ENCODE measurements at places on chromosomes 11 and 22. TPM values are rescaled to one million over a fixed set of nuclear protein-coding genes. Genes with fewer than 3 reads are reported as not detected.

The SCGB1C1 gene
- not detected for total RNA-seq

The CREB3L1 gene
- total RNA-seq = 2.4 TPM

The ISX gene
- not detected for total RNA-seq

The DYNC2H1 gene
- total RNA-seq = 6.9 TPM

The HPX gene
- 1.0 TPM for total RNA-seq

The ZNF280B gene
- total RNA-seq = 3.3 TPM

The MOV10L1 gene
- total RNA-seq = 0.12 TPM

The SLC22A9 gene
- total RNA-seq = not detected

The TPBGL gene
- total RNA-seq = not detected
